ENCODE measurements at places on chromosomes 11 and 22.
A peak's percentile ranks its signal among the peaks of the same experiment; 100 is the strongest.

- DNase-seq = peak; percentile 18
Measured at GRCh38 chr11:69700278-69701140, 3.3 kb downstream of the FGF19 start.

- DNase-seq = no peak
Measured at GRCh38 chr11:72661486-72661885, 12.7 kb downstream of the PDE2A start.

DNA sequence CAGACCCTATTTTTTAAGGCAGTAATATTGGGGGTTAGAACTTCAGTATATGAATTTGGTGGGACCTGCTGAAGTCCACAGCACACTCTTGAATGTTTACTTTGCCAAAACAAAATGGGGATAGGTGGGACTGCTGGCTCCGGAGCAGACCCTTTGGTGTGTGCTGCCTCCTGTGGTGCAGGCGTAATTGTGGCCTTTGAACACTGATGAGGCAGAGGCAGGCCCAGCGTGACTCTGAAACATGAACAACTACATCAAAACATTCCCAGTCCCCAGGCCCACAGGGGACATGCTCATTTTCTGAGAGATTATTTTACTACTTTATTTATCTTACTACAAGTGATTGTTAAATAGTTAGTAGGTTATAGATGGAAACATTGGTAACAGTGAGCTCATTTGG lies 225.0 kb upstream of the TBCEL start:
- DNase-seq = no peak

GRCh38 chr11:46285594-46286033 lies 8.2 kb downstream of the CREB3L1 start:
- DNase-seq = peak; percentile 30

DNA sequence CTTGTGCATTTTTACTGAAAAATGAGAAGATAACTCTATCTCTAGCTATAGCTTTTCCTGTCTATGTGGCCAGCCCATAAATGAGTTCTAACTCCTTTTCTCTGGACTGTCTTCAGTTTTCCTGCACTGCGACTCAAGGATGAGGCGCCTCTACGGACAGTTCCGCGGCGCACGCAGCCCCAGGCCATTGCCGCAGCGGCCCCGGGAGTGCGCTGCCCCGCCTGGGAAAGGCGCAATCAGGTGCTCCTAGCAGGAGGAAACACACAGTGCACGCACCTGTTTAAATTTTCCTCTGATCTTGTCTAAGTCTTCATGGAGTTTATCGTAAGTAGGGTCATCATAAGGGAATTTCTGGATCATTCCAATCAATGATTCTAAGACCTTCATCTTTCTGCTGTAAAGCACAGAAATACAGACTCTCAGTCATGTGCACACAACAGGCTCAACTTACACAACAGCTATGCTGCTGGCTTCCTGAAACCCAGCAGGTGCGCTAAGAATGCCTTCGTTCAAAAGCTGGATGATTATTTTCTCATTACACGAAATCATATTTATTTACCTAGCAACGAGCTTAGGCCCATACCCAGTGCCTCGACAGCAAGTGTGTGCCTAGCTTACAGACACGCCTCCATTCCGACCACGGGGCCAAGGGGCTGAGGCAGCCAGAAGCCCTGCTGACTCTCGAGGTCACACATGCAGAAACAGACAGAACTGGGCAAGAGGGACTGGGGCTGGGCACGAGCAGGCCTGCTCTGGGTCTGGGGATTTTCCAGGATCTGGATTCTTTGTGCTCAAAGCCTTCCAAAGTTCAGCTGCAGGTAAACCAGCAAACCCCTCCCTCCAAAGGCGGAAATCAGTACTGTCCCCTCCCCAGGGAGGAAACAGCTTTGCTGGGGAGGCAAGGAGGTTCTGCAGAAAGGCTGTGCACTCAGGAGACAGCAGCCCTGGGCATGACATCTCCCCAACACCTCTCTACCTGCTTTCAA lies 7.2 kb downstream of the LTO1 start:
- no peak for DNase-seq

DNA sequence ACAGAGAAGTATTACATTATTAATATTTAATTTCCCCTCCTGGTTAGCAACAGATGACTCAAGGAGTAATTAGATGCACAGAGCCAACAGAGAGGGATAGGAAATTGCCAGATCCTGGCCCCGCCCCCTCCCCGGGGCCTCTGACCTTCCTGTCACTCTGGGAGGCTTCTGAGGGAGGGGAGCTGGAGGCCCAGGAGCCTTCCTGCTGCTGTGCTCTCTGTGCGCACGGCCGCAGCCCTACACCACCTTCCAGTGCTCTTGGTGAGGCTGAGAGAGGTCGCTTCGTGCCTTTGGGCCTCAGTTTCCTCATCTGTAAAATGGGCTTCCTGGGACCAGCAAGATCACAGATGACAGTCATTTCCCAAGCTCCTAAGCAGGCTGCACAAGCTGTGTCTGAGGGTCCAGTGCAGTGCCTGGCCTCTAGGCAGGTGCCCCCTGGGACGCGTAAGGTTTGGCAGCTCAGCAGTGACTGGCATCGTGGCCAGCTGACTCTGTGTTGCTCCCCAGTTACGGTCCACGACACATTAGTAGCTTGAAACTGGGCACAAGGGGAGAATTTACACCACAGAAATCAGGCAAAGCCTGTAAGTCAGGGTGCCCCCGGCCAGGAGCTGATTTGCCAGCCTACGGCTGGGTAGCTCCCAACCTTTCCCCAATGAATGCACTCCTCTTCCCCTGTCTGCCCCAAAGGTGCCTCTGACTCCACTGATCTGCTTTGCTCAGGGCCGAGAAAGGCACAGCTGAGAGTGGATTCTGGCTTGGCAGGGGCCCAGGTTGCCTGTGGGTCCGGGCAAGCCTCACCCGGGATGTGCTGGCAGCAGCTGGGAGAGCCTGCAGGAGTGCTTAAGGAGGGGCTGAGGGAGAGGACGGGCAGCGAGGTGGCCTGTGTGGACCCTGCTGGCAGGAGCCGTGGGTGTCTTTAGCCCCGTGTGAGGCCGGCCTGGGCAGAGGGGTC lies 2.3 kb downstream of the ADORA2A start:
- DNase-seq = no peak

GRCh38 chr11:9714272-9714940 lies 50.5 kb downstream of the SWAP70 start:
- no peak for DNase-seq

DNA sequence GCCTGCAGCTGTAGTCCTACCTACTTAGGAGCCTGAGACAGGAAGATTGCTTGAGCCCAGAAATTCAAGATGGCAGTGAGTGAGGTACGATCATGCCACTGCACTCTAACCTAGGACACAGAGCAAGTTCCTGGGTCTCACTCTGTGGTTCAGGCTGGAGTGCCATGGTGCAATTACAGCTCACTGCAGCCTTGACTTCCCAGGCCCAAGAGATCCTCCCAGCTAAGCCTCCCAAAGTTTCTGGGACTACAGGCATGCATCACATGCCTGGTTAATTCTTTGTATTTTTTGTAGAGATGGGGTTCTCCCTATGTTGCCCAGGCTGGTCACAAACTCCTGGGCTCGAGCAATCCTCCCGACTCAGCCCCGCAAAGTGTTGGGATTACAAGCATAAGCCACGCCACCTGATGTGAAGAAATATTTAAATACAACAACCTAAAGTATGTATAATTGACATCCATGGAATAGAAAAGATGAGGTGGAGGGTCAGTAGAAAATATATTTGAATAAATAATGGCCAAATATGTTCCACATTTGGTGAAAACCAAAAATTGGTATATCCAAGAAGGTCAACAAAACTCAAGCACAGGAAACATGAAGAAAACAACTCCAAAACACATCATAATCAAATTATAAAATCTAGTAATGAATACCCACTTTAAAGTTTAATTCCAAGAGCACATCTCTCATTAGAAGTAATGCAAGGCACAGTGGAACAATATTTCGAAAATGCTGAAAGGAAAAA lies 47.9 kb upstream of the IGLL5 start:
- no peak for DNase-seq

DNA sequence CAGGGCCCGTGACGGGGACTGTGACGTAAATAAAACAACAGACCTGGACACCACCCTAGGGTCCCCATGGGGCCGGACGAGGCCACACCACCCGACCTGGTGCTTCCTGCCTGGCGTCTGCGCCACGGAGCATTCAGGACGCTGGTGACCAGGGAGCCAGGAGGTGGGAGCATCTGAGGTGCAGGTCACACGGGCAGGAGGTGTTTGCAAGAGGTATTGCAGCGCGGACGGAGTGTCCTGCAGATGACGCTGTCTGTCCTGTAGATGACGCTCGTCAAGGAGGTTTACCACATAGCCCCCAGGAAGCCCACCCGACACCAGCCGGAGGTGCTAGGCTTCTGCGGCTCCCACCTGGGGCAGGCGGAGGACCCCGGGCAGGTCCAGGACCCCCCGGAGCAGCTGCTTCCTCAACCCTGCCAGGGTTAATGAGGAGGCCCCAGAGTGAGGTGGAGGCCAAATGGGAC lies 986 bp upstream of the MUC5B start:
- DNase-seq = no peak

DNA sequence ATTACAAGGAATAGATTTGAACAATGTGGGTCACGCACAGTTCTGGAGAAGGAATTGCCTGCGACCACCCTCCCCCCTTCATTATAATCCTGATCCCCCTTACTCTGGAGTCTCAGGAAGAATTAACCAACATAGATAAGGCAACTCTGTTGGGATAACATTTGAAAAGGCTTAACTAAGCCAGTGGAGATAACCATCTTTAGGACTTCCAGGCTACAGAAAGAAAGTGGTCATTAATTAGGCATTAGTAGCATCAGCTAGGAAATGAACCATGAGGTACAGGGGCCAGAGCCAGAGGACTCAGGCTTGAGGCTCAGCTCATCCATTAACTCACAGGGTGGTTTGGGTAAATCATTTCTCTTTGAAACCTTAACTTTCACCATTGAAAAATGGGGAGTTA lies 720.0 kb upstream of the API5 start:
- DNase-seq = no peak

- DNase-seq = no peak
Measured at GRCh38 chr11:28139841-28140415, 31.7 kb downstream of the METTL15 start.

GRCh38 chr11:121235057-121235456 lies 57.5 kb upstream of the SC5D start:
- DNase-seq = no peak

DNA sequence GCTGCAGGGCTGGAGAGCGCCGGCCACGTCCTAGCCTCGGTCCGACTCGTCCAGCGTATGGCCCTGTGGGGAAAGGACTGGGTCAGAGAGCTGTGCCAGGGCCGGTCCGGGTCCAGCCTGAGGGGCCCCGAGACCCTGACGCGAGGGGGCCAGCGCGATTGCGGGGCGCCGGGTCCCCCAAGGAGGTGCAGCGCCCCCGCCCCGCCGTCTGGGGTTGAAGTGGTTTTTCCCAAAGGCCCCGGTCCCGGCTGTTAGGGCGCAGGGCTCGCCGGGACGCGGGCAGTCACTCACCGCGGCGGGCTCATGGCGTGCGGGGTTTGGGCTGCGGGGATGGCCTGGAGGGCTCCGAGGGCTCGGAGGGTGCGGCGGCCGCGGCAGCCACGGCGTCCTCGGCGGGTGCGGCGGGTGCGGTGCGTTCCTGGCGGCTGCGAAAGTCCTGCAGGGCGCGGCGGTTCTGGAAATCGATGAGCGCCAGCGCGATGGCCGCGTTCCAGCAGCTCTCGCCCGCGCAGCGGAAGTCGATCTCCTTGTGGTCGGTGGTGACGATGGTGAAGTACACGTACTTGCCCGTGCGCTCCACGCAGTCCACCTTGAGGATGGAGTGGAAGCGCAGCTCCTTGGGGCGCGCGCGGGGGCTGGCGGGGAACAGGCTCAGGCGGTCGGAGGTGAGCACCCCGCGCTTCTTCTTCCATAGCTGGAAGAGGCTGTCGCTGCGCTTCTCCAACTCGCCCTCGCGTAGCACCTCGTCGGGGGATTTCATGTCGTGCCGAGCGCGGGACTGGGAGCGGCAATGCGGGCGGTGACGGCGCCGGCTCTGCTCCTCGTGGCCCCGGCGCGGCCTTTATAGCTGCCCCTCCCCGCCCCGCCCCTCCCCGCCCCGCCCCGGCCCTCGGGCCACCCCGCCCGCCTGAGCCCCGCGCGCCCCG lies at the start of gene PHLDA2:
Gene PHLDA2, minus strand, starts transcription at position 816 of the 926 bp plus-strand sequence. Its CDS starts 56 bp downstream, at position 760.
- DNase-seq = peak; percentile 74

- no peak for DNase-seq
Measured at GRCh38 chr11:36532941-36533601, 23.0 kb upstream of the TRAF6 start.

DNA sequence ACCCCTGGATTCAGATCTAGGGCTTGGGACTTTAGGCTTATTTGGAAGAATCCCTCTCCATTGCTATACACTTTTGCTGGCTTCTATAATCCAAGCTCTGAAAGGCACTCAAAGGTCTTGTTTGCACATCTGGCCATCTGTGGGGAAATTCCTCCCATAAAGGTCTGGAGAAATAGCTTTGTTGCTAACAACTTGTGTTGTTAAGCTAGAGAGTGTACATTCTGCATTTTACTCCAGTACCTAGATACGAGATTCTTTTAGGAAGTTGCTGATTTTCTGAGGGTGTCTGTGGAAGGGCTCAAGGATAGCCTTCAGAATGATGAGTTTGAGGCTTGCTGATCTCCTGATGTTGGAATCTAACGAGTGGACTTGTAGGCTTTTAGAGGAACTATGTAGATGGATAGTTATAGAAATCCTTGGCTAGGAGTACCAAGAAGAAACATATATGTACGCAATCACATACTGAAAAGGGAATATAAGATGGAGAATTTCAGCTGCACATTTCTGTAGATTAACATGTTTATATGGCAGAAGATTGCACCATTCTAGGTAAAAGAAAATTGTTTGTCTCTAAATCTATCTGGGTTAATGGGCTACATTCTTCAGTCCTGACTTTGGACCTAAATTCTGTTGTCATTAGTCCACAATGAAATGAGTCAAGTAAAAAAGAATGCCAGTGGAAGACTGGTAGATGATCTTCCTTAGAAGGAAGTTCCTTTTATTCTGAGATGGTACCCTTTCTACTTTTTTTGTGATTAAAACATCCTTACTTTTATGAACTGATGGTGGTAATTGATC lies 51.0 kb downstream of the UBASH3B start:
- DNase-seq = peak; percentile 90

DNA sequence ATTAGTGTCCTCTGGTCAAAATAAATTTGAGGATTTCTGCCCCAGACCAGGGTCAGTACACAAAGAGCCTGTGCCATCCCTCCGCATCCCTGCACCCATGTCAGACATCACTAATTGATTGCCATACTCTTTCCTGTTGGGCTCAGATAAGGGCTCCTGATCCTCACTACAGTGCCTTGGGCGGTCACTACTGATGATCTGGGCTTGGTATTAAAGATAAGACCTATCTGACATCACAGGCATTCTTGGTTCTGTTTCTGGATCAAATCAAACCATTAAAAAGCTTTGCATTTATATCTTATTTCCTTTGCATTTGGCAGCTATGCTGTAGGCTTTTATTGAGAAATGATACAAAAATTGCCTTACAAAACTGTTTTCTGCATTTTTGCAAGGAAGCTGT lies 103.5 kb upstream of the TENM4 start:
- no peak for DNase-seq

- DNase-seq = no peak
Measured at GRCh38 chr22:49771266-49772065, 56.2 kb downstream of the BRD1 start.

DNA sequence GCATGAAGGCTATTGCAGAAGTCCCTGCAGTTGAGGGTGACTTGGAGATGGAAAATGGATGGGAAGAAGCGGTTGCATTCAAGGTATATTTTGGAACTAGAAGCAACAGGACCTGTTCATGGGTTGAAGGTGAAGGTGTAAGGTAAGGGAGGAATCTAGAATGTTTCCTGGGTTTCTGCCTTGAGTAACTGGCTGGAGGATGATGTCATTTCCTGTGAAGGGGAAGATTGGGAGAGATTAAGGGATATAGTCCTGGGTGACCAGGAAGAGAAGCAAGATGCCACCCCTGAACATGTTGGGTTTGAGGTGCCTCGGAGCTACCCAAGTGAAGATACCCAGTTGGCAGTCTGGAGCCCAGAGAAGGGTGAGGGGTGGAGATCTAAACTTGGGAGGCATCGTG lies 12.1 kb upstream of the MOGAT2 start:
- no peak for DNase-seq

Measured in fibroblast of skin of right quadriceps (primary cell).